ENCODE measurements at places on chromosomes 2 and 18.

DNA sequence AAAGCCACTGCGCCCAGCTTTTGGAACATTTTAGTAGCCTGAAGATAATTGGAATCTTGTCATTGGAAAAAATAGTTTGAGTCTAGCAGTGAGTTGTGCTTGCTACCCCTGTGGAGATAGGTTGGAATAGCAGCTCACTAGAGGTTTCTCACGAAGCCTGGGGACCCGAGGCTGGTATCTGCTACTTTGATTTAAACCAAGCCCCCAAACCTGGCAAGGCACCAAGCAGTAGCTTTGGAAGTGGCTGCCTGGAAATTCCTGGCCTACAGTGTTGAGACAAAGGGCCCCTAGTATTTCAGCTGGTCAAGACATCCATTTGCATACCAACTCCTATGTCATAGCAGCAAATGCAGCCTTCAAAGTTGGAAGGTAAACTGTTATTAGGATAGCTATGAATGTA is 42.1 kb downstream of the NOP58 start:
- no peak for DNase-seq

DNA sequence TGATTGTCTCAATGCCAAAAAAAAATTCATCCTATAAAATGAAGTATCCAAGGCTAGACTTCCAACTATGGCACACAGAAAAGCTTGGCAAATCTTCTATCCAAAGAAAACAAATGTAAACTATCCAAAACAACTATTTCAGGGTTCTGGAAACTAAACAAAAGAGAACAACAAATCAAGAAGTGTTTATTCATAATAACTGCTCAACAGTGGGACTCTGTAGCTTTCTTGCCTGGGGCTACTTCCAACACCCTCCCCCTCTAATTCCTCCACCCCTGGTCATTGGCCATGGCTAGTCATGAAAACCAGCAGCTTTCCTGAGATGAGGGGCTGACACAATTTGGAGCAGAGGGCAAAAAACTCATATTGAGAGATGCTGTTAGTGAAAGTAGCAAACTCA is 107.0 kb downstream of the EXOC6B start:
- DNase-seq: no peak

DNA sequence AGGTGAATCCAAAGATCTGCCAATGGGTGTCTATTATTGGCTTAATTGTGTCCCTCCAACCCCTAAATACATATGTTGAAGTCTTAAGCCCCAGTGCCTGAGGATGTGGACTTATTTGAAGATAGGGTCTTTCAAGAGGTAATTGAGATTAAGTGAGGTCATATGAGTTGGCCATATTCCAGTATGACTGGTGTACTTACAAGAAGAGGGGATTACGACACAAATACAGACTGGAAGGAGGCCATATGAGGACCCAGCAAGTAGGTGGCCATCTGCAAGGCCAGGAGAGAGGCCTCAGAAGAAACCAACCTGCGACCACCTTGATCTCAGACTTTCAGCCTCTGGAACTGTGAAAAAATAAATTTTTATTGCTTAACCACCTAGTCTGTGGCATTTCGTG is 121.1 kb upstream of the FN1 start:
- DNase-seq: no peak

DNA sequence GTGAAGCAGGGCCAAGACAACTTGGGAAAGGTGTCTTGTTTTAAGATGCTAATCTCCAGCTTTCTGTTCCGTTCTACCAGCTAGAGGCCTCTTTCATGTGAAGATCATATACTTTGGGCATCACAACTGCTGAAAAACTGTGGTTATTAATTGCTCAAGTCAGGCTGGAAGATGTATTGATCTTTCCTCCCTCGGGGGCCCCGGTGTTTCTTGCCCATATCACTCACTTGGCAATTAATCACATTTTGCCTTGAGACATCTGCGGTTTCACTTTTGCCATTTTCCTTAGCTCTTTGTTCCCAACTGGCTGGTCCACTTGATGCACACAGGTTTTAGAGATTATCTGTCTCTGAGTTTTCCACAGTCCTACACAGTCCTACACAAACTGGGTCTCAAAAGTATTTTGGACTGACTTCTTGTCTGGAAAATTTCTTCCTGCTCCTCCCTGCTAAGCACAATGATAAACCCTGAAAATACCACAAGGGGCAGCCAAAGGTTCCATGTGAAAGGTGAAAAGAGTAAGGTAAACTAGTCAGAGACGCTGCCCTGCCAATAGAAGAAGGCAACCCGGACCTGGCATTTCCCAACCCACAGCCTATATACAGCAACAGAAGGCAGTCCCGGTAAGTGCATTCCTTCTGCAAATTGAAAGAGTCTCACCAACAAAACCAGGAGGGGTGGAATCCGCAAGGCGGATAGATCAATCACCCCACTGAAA is 181.0 kb downstream of the AFF3 start:
- no peak for DNase-seq

GRCh38 chr2:232980683-232981082 is 32.4 kb downstream of the NGEF start:
- no peak for DNase-seq

GRCh38 chr2:17306706-17307105 is 211.5 kb downstream of the RAD51AP2 start:
- DNase-seq: no peak

GRCh38 chr18:5103693-5104092 is 93.4 kb downstream of the AKAIN1 start:
- no peak for DNase-seq

- DNase-seq: peak; percentile 87
Observed at GRCh38 chr2:29000481-29000880, 19.4 kb downstream of the TOGARAM2 start.

DNA sequence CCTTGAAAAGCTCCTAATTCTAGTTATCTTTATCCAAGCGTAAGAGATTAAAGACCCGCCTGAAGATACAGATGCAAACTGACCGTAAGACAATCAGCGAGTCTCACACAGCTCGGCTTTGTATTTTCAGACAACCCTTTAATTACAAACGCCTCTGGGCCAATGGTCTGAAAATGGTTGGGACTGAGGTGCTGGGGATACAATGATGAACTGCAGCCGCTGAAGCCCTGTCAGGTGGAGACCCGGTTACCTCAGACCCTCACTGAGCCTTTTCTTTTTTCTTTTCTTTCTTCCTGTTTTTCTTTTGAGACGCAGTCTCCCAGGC is 715 bp upstream of the CFAP36 start:
- DNase-seq: no peak
